HuH-7 (cell line): ENCODE measurements at places on chromosomes 13 and 19.

DNA sequence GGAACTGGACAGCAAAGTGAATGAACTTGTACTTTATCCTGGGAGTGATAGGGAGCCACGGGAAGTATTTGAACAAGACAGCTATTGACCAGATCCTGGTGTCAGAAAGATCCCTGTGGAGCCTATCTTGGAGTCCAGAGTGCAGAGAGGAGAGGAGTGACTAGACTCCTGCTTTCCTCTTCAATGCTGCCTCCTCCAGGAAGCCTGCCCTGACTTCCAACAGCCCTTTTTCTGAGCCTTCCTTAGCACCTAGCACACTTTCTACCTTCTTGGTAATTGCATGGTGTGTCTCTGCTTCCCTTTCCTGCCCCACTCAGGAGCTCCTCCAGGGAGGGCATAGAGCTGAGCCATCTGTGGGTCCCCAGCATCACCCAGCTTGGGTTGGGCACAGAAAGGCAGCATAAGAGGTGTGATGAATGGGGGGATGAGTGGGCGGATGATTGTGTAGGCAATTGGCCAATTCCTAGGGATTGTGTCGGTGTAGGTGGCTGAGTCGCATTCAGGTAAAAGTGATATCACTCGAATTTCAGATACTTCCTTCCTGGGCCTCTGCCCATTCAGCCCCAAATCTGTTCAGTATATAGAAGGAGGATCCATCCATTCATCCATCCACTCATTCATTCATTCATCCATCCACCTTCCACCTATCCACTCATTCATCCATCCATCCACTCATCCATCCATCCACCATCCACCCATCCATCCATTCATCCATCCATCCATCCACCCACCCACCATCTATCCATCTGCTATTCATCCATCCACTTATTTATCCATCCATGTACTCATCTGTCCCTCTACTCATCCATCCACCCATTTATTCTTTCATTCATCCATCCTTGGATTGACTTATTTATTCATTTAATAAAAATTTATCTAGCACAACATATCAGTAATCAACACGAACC, 26.9 kb downstream of the CYP4F22 start:
- DNase-seq, result no peak

GRCh38 chr19:55087542-55087901, 11.9 kb downstream of the EPS8L1 start:
- DNase-seq, result no peak

GRCh38 chr13:20073775-20074174, 87.1 kb downstream of the GJA3 start:
- DNase-seq, result no peak

DNA sequence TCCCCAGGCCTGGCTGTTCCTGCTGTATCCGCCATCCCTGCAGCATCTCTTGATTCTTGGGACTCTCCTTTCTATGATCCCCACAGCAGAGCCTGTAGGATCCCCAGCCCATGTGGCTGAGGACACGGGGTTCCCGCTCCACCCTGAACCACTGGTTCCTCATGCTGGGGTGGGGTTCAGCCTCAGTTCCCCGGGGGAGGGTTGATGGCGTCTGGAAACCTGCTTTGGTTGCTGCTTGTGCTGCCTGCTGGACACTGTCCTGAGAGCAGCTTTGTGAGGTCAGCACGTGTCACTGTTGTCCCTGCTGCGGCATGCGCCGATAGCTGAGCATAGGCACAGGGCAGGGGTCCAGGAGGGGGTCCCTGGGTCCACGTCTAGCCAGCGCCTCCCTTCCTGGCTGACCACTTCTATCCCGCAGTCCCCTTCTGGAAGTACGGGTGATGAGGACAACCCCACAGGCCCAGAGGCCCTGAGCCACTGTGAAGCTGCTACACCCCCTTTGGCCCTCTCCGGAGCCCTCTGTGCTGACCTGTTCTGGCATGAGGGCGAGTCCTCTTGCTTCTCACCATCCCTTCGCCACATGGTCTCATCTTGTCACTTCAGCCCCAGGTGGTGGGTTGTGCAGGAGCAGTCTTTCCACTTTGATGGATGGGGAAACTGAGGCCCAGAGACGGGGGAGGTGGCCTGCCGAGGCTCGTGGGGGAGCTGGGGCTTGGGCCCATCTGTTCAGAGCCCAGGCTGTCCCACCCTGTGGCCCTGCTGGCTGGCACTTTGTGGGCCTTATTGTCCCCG, 5.5 kb downstream of the EPN1 start:
- DNase-seq, result no peak

- peak; percentile 0 for DNase-seq
Observed at GRCh38 chr13:59906413-59907049, 257.2 kb downstream of the DIAPH3 start.

GRCh38 chr19:49528211-49528771, 488 bp downstream of the RCN3 start:
- DNase-seq, result no peak

DNA sequence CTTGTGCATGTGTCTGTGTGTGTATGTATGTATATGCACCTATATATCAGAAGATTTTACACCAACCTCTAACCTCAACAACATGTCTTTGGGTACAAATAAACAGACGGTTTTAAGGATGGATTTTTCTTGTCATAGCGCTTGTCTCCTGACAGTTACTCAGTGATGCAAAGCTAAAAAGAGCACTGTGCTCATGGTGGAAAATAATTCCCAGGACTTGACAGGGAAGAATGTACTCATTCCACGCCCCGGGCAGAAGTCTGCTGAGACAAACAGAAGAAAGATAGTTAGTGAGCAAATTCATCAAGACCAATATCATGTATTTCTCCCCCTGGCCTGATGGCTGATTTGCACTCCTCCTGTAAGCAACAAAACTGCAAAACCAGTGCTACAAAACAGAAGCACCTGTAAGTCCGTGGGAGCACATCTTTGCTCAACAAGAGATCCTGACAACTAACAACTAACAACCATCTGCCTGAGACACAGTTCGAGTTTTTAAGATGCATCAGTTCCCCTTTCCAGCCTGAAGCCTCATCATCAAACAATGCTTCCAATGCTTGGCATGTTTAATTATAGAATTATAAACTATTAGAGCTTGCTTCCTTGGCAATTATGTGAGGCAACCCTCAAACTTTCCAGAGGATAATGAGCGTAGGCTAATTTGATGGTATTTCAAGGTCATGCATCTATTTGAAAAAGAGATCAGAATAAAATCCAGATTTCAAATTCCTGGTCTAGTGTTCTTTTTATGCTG, 812.7 kb upstream of the MIR17HG start:
- no peak for DNase-seq

GRCh38 chr19:14840206-14840605, 5.2 kb upstream of the OR7A5 start:
- no peak for DNase-seq

- DNase-seq, result no peak
Observed at GRCh38 chr13:33278913-33279312, 6.6 kb downstream of the STARD13 start.

DNA sequence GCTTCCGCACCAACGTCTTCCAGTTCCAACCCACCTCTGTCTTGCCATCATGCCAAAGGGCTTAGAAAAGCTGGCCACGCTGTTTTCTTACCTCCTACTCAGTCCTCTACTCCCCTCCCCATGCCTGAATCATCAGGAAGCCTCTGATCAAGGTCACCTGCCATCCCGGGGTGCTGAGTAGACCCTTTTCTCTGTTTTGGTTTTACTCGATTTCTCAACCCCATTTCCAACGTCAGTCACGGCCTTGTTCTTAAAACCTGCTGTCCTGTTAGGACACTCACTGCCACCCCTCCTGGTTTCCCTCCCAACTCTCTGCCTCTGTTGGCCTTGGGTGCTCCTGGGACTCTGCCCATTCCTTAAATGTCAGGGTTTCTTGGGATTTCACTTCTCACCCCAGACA, 350.1 kb downstream of the FOXO1 start:
- DNase-seq, result no peak

GRCh38 chr19:54482889-54483288, 9.8 kb upstream of the CDC42EP5 start:
- DNase-seq, result no peak

- no peak for DNase-seq
Observed at GRCh38 chr13:29710511-29710910, 115.0 kb upstream of the SLC7A1 start.

DNA sequence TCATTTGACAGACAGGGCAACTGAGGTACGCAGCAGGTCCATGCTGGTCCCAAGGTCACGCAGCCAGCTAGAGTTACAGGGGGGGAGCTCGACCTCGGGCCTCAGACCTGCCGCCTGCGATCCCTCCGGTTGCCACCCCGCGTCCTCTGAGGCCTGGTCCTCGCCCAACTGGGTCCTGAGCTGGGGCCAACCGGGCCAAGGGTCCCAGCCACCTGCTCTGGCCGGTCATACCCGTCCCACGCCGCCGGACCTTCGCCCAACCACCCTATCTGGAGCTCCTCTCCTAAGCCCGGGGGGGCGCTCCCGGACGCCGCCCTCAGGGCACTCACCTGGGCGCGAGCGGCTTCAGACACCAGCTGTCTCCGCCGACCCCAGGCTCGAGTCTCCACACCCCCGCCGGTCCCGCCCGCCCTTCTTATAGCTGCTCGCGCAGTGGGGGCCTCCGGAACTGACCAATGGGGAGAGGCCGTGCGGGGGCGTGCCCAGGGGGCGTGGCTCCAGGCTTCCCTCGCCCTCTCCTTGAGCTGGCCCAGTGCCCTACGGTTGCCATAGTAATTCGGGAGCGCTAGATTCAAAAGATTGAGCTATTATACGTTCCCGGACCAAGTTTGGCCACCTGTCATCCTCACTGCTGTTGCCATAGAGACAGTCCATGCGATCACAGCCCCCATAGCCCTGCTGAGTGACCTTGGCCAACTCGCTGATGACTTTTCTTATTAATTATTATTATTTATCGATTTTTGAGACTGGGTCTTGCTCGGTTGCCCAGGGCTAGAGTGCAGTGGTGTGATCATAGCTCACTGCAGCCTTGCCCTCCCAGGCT, at the start of gene PLIN5:
PLIN5 (minus strand) TSS at position 389 of the 823 bp plus-strand sequence. CDS start 1,150 bp downstream, outside the sequence.
- DNase-seq, result peak; percentile 96

DNA sequence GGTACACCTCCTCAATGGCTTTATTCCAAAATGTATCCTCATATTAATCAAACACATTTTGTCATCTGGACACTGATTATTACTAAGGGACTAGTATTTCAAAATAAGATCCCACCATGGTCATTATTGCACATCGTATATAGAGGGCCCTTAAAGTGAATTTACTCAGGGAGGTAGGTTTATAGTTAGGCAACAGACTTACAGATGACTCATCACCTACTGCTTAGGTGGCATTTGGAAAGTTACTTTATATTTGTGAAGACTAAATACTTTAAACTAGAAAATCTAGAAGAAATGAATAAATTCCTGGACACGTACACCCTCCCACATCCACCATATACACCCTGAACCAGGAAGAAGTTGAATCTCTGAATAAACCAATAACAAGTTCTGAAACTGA, 353.0 kb downstream of the KCTD12 start:
- no peak for DNase-seq

DNA sequence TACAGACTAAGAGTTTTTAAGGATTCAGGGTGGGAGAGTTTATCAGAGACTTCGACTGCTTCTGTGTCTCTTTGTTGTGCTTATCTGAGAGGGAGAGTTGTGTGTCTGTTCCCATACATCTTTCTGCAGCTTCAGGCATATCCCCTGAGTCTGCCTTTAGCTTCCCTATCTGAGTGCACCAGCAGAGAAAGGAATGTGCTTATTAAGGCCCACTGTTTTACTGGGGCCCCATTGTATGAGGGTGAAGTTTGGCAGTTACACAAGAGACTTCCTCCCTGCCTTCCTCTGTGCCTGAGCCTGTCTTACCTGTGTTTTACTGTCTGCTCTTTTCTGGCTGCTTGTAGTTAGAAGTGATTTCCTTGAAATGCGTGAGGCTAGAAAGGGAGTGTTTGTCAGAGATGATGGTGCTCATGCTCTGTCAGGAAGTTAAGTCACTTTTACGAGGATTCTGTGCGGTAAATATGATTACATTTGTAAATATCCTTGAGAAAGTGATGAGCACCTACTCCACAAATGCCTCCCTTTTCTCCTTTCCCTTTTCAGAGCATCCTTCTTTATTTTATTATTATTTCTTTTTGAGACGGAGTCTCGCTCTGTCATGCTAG, 1228.9 kb upstream of the MIR17HG start:
- DNase-seq, result no peak

- peak; percentile 97 for DNase-seq
Observed at GRCh38 chr19:38721979-38722773, 22.1 kb downstream of the CAPN12 start.

GRCh38 chr13:113022745-113023574, 53.9 kb downstream of the MCF2L start:
- peak; percentile 55 for DNase-seq

- DNase-seq, result no peak
Observed at GRCh38 chr13:51317262-51317661, 22.2 kb upstream of the SERPINE3 start.

- DNase-seq, result no peak
Observed at GRCh38 chr13:42076309-42076713, 27.9 kb downstream of the DGKH start.

DNA sequence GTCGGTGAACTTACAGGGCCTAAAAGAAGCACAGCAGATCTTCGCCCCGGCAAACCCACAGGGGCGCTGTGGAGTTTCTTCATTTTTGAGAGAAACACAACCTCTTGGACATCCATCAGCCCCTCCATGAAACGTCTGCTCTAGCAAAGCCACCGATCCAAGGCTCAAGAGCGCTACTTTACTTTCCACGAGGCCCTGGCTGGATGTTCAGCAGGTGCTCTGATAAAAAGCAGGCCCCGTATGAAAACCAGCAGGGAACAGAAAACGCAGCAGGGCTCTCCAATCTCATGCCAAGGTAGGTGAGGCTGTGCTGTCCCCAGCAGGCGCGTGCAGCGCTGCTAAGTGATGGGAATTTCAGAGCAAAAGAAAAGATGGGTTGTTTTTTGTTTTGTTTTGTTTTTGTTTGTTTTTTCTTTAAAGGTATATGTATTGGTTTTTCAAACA, 86.7 kb downstream of the IRS2 start:
- DNase-seq, result peak; percentile 13
